ENCODE measurements at places on chromosomes 16 and 17. TPM values are rescaled to one million over a fixed set of nuclear protein-coding genes. Genes with fewer than 3 reads are reported as not detected.

GRCh38 chr17:50831471-50831928 lies 3.9 kb upstream of the WFIKKN2 start:
- H3K4me1 ChIP-seq: peaks cover 12% of the 10 kb centered on the region
- no peak for DNase-seq
- H3K27ac ChIP-seq: no peak overlapping the region
- H3K27me3 ChIP-seq: no peaks in the 10 kb centered on the region
- H3K4me3 ChIP-seq: no peak overlapping the region

GRCh38 chr17:11742886-11743285 lies 144.6 kb downstream of the DNAH9 start:
- H3K4me1 ChIP-seq: no peaks in the 10 kb centered on the region
- no peaks in the 10 kb centered on the region for H3K27me3 ChIP-seq
- H3K4me3 ChIP-seq: no peak overlapping the region
- H3K27ac ChIP-seq: no peak overlapping the region
- H3K36me3 ChIP-seq: no peaks in the 10 kb centered on the region

GRCh38 chr17:81095383-81095762 lies 60.4 kb downstream of the BAIAP2 start:
- no peak overlapping the region for H3K4me3 ChIP-seq
- peak; percentile 80 for DNase-seq
- no peaks in the 10 kb centered on the region for H3K36me3 ChIP-seq
- peaks cover 32% of the 10 kb centered on the region for H3K4me1 ChIP-seq

- H3K27me3 ChIP-seq: peaks cover 39% of the 10 kb centered on the region
- H3K4me3 ChIP-seq: no peak overlapping the region
- H3K36me3 ChIP-seq: no peaks in the 10 kb centered on the region
- no peaks in the 10 kb centered on the region for H3K4me1 ChIP-seq
These were observed 3.9 kb upstream of the KRT19 start for GRCh38 chr17:41531993-41532392.

DNA sequence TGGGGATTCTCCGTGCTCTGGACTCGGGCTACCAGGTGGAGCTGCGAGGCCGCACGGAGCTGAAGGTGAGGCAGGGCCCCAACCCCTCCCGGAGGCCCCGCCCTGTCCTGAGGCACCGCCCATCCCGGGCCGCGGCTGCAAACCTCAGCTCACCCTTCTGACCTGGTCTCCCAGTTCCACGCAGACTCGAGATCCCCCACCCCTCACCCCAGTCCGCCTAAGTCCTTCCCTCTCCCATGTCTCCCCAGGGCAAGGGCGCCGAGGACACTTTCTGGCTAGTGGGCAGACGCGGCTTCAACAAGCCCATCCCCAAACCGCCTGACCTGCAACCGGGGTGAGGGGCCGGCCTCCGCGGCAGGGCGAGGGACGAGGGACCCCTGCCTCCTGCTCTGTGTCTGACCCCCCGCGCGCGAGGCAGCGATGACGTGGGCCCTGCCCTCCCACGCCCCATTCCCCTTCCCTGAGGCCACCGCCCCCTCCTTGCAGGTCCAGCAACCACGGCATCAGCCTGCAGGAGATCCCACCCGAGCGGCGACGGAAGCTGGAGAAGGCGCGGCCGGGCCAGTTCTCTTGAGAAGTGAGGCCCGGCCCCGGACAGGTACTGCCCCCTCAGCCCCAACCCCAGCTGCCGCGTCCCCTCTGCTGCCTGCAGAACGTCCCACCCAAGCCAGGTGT lies 13.7 kb downstream of the GUCY2D start:
- peaks cover 8% of the 10 kb centered on the region for H3K4me1 ChIP-seq
- peak overlapping the region; percentile 8 for H3K4me3 ChIP-seq
- no peak for DNase-seq
- H3K27ac ChIP-seq: no peak overlapping the region
- peaks cover 17% of the 10 kb centered on the region for H3K27me3 ChIP-seq
- H3K36me3 ChIP-seq: no peaks in the 10 kb centered on the region

DNA sequence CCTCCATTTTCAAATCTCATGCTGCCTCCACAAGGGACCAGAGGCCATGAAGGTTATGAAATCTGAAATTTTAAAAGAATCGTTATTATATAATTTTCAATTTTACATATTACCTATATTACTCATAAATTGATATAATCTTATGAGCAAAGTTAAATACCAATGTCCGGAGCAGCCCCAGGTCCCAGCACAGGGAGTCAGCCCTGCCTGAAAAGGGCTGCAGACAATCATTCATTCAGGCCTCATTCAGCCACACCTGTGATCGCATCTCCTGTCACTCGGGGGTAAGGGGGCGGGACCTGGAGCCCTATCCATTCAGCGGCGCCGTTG lies 172.5 kb downstream of the AHSP start:
- no peak overlapping the region for H3K27ac ChIP-seq
- peaks cover 6% of the 10 kb centered on the region for H3K4me1 ChIP-seq

- H3K27me3 ChIP-seq: peaks cover 32% of the 10 kb centered on the region
- no peak for DNase-seq
- H3K36me3 ChIP-seq: no peaks in the 10 kb centered on the region
- peaks cover 4% of the 10 kb centered on the region for H3K4me1 ChIP-seq
These were observed 2.7 kb downstream of the PPP1R1B start for GRCh38 chr17:39629494-39629880.

DNA sequence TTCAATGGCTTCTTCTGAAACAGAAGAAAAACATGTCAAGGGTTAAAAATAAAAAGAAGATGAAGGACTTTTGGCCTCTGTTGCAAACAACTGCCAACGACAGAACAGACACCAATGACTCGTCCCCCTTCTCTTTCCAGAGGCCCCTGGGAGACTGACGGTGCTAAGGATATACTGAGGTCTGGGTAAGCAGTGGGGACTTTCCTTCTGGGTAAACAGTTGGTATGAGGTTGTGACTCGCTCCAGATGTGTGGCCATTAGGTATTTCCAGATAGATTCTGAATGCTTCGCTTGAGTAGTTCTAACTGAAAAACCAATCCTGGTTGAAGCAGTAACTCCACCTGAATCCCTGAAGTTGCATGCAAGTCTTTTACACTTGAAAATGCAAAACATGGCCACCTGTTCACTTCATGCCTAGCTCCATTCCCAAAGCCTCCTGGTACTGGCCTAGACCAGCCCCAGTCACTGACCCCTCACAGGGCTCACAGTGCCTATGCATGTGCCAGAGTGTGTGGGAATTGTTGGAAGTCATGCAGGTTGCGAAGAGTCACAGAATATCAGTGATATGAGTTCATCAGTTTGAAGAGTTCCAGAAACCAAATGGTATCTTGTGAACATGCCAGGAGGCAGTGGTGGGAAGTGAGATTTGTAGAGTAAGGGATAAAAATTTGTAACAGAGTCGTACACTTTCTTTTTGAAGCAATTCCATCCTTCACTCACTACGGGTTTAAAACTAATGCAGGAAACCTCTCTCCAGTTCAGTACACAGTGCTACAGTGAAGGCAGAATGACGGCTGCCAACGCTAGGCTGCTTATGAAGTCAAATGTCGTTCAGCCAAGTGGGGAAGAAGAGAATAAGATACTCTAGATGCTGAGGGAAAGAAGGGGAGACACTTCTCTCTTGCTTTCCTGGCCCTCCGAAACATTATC lies 217.8 kb downstream of the ZFHX3 start:
- H3K4me3 ChIP-seq: no peak overlapping the region
- H3K36me3 ChIP-seq: no peaks in the 10 kb centered on the region
- H3K4me1 ChIP-seq: peaks cover 27% of the 10 kb centered on the region
- no peak for DNase-seq
- H3K27ac ChIP-seq: no peak overlapping the region

DNA sequence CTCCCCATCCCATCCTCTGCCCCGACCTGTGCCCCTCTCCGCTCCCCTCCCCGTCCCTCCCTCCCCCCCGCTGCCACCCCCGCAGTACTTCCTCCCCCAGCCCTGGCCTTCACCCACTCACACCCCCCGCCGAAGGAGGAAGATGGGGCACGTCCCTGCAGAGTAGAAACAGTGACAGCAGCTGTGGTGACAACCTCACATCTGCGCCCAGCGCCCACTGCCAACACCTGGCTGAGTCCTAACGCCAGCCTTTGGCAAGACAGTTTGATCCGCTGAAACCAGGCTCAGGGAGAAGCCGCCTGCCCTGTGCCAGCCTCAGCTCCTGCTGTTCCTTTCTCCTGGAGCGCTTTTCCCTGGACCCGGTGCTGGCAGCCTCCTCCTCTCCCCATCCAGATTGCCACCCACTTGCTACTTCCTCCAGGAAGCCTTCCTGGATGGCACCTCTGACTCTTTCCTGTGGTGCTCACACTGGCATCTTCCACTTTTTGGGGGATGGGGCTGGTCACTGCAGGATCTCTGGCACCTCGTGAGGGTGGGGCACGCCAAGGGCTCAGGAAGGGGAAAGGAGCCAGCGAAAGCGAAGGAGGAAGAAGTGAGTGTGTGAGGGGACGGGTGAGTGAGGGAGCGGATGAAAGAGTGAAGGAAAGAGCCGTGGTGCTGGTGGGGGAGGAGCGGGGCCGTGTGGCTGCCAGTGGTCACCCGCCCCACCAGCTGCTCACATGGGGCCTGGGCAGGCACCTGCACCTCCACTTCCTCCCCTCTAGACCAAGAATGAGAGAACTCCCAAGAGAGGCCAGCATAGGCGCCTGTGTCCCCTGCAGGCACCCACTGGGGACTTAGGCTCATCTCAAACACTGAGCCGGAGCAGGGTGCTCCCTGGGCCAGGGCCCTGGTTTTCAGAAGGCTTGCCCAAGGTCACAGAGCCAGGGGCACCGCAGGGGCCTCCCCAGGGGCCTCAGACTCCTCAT lies 27.0 kb downstream of the ZFPM1 start:
- H3K36me3 ChIP-seq: no peaks in the 10 kb centered on the region
- no peak for DNase-seq
- H3K4me3 ChIP-seq: no peak overlapping the region

GRCh38 chr17:18280766-18281371 lies 20.4 kb downstream of the MIEF2 start:
- no peaks in the 10 kb centered on the region for H3K27me3 ChIP-seq
- H3K27ac ChIP-seq: no peak overlapping the region
- no peak overlapping the region for H3K4me3 ChIP-seq
- no peaks in the 10 kb centered on the region for H3K4me1 ChIP-seq
- no peaks in the 10 kb centered on the region for H3K36me3 ChIP-seq

Gene CDH11
- 4.0 TPM for total RNA-seq

Gene GRAPL
- total RNA-seq: not detected

DNA sequence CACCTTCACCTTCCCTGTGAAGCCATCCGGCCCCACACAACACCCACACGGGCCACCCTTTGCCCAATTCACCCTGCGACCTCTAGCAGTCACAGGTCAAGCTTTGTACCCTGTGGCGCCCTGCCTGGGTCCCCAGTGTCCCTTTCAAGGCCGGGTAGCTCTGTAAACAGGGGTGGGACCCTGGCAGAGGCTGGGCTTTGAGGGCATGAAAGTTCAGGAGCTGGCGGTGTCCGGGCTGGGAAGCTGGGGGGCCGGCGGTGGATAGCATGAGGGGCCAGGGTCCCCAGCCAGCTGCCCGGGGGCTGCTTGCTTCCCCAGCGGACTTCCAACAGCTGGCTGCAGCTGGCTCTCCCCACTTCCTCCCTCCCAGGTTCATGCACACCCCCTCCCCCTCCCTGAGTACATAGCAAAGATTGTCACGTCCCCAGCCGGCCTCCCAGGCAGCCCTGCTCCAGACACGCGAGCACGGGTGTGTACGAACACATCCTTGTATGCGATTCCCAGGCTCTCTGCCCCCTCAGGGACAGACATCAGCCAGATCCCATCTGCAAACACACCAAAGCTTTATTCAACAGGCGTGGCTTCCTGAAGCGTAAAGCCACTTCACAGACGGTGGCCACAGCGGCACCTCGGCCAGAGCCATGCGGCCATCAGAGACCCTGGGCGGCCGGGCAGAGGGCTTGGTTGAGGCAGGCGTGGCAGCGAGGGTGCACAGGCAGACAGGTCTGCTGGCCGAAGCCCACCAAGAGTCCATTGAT lies 8.2 kb downstream of the NTHL1 start:
- H3K36me3 ChIP-seq: no peaks in the 10 kb centered on the region
- H3K4me1 ChIP-seq: peaks cover 29% of the 10 kb centered on the region
- H3K27ac ChIP-seq: peak overlapping the region; percentile 69
- no peak overlapping the region for H3K4me3 ChIP-seq

- H3K27ac ChIP-seq: no peak overlapping the region
- DNase-seq: no peak
- H3K4me3 ChIP-seq: no peak overlapping the region
- no peaks in the 10 kb centered on the region for H3K36me3 ChIP-seq
These were observed 174.2 kb downstream of the STX8 start for GRCh38 chr17:9401434-9401833.

DNA sequence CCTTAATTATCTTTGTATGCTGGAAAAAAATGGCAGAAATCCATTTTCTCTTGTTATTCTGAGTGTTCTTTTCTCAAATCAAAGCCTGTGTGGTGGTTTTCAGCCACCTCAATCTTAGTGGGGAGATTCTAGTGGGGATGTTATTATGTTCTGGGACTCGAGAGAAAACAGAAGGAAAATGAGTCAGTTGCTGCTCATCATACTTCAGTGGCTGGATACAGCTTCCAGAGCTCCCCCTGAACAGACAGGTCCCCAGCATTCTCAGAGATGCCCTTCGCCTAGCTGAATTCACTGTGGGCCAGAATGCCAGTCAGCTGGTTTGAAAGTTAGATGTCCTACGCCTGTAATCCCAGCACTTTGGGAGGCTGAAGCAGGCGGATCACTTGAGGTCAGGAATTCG lies 8.5 kb downstream of the ST6GALNAC1 start:
- H3K27me3 ChIP-seq: no peaks in the 10 kb centered on the region
- H3K27ac ChIP-seq: no peak overlapping the region
- no peaks in the 10 kb centered on the region for H3K4me1 ChIP-seq
- no peak for DNase-seq
- no peaks in the 10 kb centered on the region for H3K36me3 ChIP-seq
- H3K4me3 ChIP-seq: no peak overlapping the region

Gene CX3CL1
- total RNA-seq: 5.8 TPM

GRCh38 chr17:31593806-31594205 lies 202.3 kb downstream of the RAB11FIP4 start:
- peaks cover 29% of the 10 kb centered on the region for H3K4me1 ChIP-seq
- peak; percentile 78 for DNase-seq
- no peaks in the 10 kb centered on the region for H3K27me3 ChIP-seq
- peak overlapping the region; percentile 65 for H3K27ac ChIP-seq

GRCh38 chr17:9002606-9003354 lies 18.5 kb upstream of the NTN1 start:
- H3K4me1 ChIP-seq: no peaks in the 10 kb centered on the region
- no peaks in the 10 kb centered on the region for H3K36me3 ChIP-seq
- no peak overlapping the region for H3K4me3 ChIP-seq
- no peak for DNase-seq
- H3K27me3 ChIP-seq: peaks cover 19% of the 10 kb centered on the region

- H3K4me1 ChIP-seq: no peaks in the 10 kb centered on the region
- DNase-seq: no peak
- no peak overlapping the region for H3K27ac ChIP-seq
- H3K27me3 ChIP-seq: peaks cover 6% of the 10 kb centered on the region
- no peak overlapping the region for H3K4me3 ChIP-seq
These were observed 19.9 kb downstream of the C17orf100 start for GRCh38 chr17:6671431-6671830.

Gene RPH3AL
- total RNA-seq: 9.2 TPM

Gene SAMD14
- total RNA-seq: not detected

GRCh38 chr17:19360772-19361171 lies 1.8 kb downstream of the B9D1 start:
- no peaks in the 10 kb centered on the region for H3K36me3 ChIP-seq
- no peak overlapping the region for H3K27ac ChIP-seq
- peaks cover 4% of the 10 kb centered on the region for H3K4me1 ChIP-seq
- no peak for DNase-seq
- no peaks in the 10 kb centered on the region for H3K27me3 ChIP-seq

Gene P4HB
- total RNA-seq: 683 TPM
